Tongue (tissue), 3 donors: ENCODE measurements at places on chromosomes 13 and 19. TPM values are rescaled to one million over a fixed set of nuclear protein-coding genes. Genes with fewer than 3 reads are reported as not detected.

The EMC10 gene
- 79.0 TPM for total RNA-seq

The SIGLEC8 gene
- total RNA-seq: not detected

The ZFR2 gene
- not detected for total RNA-seq

The EIF3K gene
- 341 TPM for total RNA-seq

The NOTCH3 gene
- total RNA-seq: 163 TPM

The KLK4 gene
- total RNA-seq: not detected

The USE1 gene
- 21.7 TPM for total RNA-seq

DNA sequence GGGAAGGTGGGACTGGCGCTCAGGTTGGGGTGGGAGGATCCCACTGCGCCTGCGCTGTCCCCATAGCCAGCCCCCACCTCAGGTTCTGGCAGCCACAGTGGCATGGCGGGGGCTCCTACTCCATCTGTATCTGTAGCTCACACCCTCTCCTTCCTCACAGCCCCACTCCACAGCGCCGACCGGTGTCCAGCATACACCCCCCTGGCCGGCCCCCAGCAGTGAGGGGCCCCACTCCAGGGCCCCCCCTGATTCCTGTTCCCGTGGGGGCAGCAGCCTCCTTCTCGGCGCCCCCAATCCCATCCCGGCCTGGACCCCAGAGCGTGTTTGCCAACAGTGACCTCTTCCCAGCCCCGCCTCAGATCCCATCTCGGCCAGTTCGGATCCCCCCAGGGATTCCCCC is 6.0 kb downstream of the TMED1 start:
- DNase-seq: no peak

DNA sequence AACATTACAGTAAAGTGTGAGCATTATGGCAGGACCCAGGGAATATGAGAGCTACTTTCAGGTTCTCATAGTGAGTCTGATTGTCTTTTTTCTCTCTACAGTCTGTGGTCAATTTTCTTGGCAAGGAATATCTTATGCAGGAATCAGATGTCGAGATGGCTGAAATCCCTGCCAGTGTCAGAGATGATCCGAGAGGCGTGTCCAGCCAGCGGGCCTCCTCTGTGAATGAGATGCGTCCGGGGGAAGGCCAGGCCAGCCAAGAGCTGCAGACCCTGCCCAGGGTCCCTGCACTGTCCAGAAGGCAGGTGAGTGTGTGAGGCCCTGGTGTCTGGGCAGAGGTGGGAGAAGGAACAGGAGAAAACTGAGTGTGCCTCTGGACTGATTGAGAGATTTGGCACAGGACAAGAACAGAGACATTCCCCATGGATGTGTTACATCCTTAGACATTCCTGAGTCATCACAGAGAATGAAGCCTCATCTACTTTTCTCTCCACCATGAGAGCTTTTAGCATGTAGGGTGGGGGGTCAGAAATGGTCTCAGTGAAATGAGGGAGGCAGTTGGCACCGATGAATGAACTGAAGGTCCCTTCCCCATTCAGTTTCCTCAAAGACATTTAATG is 27.3 kb upstream of the EDDM13 start:
- DNase-seq: no peak

DNA sequence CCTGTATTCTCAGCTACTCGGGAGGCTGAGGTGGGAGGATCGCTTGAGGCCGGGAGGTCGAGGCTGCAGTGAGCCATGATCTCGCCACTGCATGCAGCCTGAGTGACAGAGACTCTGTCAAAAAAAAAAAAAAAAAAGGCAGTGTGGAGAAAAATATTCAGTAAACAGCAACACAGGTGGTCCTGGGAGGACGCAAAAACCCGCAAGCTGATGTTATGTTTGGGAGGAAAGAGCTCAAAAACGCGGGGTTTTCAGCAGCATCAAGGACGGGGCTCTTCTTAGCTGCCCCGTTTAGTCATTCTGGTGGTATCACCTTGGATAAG is 599 bp upstream of the ZNF784 start:
- DNase-seq: no peak

DNA sequence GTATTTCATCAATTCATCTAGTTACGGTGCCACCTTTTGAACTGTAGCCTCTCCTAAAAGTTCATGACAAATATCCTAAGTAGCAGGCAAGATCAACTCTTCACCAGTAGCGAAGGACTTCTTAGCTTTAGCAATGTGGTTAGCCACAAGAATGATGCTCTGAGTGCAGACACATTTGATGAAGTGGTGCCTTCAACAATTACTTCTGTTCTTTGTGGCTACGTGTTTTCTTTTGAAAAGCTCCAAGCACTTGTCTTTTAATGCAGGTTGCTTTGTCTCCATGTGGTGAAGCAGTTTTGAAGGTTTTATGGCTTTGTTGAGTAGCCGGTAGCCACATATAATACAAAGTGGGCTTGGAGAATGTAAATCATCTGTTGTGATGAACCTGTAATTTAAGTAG is 194.7 kb downstream of the B3GLCT start:
- no peak for DNase-seq

DNA sequence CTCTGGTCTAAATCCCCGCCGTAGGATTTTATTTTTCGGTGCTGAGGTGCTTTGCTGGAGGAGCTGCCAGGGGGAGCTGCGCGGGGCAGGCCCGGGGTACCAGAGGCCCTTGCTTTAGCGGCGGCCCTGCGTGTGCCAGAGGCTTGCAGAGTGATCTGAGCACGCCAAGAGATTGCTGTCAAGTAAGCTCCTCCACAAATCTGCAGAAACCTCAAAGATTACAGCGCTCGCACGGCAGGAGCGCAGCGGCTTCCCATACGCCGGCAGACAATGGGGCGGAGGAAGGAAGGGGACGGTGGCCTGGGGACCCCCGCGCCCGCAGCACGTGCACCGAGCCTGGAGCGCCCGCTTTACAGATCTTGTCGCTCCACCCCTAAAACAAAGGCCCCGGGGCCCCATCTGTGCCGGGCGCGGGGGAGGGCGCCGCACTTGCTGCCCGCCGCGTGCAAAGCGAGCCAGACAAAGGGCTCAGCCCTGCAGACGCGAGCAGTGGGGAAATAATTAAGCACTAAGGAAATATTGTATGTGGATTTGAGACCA is 9.1 kb upstream of the C19orf12 start:
- DNase-seq: peak; percentile 49

- peak; percentile 28 for DNase-seq
These were observed 14.0 kb upstream of the CELF5 start for GRCh38 chr19:3210347-3211017.

DNA sequence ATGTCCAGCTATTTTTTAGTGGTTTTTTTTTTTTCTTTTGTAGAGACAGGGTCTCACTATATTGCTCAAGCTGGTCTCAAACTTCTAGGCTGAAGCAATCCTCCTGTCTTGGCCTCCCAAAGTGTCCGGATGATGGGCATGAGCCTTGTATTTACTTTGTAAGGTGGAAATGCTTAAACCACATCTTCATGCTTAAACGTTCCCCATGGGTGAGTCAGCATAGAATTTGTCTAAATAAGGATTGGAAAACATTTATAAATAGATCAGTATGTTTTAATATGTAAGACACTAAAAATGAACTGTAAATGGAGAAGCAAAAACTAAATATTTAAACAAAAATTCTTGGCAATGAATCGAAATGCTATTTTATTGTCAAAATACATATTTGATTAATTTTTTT is 698.0 kb downstream of the PCDH9 start:
- no peak for DNase-seq

- no peak for DNase-seq
These were observed 58.7 kb upstream of the RGCC start for GRCh38 chr13:41398494-41399170.

DNA sequence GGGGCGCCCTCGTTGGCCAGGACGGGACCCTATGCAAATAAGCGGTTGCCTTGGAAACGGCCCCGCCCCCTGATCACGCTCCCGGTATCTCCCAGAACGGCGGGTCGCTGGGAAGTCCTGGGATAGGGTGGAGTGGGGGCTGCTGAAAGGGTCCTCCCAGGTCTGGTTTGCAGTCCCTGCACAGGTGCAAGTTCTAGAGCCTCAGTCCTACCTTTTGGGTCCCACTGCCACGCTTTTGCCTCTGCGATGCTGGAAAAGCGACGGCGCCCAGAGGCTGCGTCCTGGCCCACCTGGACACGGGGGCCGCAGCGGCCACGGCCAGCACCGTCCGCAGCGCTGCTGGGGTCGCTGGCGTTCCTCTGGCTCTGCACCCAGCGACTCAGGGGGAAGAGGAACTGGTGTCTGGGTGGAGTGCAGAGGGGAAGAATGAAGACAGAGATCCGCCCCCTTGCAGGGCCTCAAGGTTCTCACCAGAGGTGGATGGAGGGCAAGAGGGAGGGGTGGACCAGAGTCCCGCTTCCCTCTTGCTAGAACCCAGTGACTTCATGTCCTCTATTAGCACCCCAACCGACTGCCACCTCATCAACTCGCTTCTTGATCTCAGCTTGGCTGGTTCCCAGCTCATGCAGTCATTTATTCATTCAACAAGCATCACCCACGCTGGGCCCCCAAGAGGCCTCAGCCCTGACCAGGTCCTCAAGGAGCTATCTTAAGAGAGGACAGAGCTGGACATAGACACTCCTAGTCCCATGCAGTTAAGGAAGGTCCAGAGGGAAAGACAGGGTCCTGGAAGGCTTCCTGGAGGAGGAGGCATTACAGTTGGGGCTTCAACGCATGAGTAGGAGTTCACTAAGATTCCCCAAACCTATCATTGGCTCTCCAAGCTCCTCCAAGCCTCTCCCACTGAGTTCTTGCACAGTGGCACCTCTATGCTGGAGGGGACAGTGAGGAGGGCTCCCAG is at the start of gene LRRC25:
Gene LRRC25, minus strand, starts transcription at position 381 of the 961 bp plus-strand sequence. CDS start 659 bp downstream, outside the sequence.
- DNase-seq: no peak

- DNase-seq: no peak
These were observed 10.2 kb downstream of the CDC37 start for GRCh38 chr19:10393137-10393536.

- no peak for DNase-seq
These were observed 70.1 kb downstream of the ZNF208 start for GRCh38 chr19:21940684-21941083.

GRCh38 chr13:113196970-113197737 is 11.3 kb downstream of the PCID2 start:
- DNase-seq: peak; percentile 79

DNA sequence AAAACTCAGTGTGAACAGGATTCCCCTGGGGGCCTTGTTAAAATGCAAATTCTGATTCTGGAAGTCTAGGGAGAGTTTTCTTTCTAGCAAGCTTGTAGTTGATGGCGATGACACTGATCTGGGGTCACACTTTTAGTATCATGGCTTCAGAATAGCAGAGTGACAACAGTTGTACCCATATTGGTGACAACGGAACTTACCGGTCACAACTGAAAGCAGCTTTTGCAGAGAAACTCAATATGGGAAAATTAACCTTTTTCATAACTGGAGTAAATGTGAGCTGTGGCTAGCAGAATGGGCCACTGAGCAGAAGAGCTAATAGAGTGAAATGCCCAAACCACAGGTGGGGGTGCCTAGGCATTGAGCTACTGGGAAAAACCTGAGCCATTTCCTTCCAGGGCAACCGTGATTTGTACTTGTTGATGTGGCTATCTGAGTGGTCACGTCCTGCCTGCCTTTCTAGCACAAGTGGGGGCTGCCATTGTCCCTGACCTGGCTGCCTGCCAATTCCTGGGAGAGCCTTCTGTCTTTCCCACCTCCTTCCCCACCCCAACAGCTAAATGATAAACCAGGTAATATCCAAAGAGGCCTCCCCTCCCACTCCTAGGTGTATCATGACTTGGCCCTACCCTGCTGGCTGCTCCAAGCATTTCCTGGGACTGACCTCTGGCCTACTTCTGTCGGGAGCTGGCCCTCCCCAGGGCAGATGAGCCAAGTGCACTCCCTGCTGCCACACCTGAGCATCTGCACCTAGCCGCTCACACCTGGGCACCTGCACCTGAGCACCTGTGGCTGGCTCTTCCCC is 1.7 kb upstream of the SLC10A2 start:
- DNase-seq: no peak

GRCh38 chr13:46587807-46588418 is 34.9 kb downstream of the LRCH1 start:
- no peak for DNase-seq

DNA sequence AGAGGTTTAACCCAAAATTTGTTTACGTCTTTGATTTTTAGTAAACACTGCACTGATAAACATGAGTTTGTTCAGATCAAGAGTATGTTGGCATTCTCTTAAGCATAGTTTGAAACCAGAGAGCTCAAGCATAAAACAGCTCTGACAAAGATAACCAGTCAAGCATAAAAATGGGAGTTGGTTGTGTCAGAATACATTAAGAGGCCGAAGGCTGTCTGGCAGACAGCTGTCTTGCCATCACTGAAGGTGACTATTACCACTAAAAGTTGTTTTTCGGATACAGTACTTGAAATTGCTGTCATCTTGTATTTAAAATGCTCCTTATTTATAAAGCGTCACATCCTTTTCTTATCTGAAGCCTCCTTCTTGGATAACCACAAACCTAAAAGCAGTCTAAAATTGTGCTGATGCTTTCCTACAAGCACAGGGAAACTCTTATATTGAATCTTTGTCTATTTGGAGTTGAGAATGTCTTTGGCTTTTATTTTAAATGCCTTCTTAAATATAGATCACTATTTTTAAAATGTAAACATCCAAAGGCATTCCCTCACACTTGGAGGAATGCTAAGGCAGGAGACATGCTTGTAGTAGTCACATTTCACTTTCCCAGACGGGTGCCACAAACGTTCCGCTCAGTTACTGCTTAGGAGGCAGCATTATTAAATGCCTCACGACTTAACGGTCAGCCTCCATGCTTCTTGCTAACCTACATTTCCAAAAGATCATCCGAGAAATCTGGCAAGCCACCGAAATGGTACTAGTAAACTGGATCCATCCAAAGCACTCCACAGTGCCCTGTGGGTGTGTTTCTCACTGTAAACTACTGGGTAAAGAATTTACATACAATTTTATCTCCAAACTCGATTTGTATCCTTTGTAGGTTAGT is 1.5 kb downstream of the SMAD9 start:
- peak; percentile 63 for DNase-seq

DNA sequence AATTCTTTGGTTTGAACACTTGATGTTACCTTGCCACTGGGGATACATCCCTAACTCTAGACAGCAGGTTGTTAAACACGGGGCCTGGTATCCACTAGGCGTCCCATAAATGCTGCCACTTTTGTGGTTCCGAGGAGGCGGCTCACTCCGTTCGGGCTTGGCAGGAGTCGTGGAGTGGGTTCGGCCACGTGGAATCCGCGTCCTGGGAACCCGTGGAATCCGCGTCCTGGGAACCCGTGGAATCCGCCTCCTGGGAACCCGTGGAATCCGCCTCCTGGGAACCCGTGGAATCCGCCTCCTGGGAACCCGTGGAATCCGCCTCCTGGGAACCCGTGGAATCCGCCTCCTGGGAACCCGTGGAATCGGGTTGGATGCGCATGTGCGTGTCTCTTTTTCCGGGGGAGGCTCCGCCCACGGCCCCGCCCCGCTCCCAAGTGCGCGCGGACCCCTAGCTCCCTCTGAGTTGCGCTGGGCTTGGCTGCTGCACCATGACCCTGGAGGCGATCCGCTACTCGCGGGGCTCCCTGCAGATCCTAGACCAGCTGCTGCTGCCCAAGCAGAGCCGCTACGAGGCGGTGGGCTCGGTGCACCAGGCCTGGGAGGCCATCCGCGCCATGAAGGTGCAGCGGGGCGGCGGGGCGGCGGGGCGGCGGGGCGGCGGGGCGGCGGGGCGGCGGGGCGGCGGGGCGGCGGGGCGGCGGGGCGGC is at the start of gene MRI1:
Gene MRI1, plus strand, starts transcription at position 422 of the 707 bp plus-strand sequence. Its CDS starts 67 bp downstream, at position 489.
- DNase-seq: peak; percentile 89
